GM06990 (cell line): ENCODE measurements at places on chromosomes 5 and 9.

GRCh38 chr9:129436751-129437625, 183.9 kb downstream of the C9orf50 start:
- no peak for DNase-seq

GRCh38 chr9:75408391-75408790, 320.1 kb downstream of the OSTF1 start:
- DNase-seq: no peak

- DNase-seq: no peak
Observed at GRCh38 chr9:93807166-93808074, 147.7 kb downstream of the BARX1 start.

DNA sequence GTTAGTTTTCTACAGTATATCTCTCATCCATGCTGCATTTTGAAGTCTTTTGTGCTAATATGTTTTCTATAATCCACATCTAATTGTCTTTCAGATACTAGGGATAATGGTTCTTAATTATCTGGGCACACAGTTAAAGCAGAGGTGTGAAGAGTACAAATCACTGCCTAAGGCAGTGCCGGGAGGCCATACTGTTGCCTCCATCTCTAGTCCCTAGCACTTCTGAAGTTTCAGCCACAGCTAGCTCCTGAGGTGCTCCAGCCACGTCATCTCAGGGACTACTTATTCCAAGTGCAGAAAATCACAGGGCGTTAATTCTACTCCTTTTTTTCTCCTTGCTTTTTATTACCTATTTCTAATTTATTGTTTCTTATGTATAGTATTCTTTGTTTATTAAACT, 760.0 kb upstream of the FAM174A start:
- DNase-seq: no peak

GRCh38 chr9:70481471-70481870, 67.0 kb upstream of the KLF9 start:
- DNase-seq: no peak

- DNase-seq: no peak
Observed at GRCh38 chr5:93583768-93584595, 960 bp downstream of the NR2F1 start.

GRCh38 chr5:124030043-124030491, 518.1 kb downstream of the CSNK1G3 start:
- DNase-seq: no peak
